ENCODE measurements at places on chromosomes 4 and X.

DNA sequence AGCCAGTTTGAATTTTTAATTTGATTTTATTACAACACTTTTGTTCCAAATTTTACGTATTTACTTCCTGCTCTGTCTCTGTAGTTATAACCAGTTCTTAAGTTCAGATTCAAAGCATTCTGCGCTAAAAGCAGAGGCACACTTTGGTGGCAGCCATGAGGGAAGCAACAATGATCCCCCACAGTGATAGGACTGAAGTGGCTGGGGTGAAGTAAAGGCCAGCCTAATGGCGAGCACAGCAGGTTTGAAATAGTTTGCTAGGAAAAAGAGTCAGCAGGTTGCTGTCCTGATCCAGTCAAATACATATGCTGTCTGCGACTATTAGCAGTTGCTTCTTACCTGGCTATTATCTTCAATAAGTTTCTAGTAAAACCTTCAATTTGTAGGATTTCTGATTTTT is 176.3 kb downstream of the RPA4 start:
- no peak for DNase-seq

DNA sequence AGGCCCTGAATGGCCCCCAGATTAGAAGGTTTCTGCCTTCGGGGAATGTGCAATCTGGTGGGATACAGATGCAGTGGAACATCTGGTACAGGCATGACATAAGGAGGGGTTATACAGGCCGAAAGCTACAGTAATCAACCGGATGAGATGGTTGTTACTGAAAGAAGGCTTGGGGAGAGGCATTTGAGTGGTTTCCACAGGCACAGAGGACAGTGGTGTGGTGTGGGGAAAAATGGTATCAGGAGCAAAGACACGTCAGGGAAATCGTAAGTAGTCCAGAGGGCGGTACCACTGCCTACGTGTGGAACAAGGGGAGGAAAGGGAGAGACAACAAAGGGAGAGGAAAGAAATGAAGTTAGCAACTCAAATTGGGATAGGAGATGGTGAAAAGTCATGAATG is 3.0 kb downstream of the PDLIM3 start:
- no peak for DNase-seq

- no peak for DNase-seq
Observed at GRCh38 chr4:185322803-185323202, 72.9 kb downstream of the LRP2BP start.

DNA sequence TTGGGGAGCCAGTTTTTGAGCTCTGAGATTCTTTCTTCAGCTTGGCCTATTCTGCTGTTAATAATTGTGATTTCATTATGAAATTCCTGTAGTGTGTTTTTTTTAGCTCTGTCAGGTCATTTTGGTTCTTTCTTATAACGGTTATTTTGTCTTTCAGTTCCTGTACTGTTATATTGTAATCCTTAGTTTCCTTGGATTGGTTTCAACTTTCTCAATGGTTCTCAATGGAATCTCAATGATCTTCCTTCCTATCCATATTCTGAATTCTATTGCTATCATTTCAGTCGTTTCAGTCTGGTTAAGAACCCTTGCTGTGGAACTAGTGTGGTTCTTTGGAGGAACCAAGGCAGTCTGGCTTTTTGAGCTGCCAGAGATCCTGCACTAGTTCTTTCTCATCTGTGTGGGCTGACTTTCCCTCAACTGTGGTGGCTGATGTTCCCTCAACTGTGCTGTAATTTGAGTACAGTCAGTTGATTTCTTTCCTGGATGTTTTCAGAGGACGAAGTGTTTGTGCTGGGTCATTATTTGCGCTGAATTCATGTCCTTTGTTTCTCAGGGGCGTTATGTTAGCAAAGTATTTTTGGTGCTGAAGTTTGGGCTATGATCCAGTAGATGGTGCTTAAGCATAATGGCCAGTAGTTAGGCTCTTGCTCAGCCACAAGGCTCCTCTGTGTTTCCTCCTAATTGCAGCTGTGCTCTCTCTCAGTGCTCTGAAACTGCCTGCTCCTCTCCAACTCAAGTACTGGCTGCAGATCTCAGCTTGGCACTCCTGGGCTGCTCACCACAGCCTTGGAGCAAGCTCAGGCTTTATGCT is 27.5 kb downstream of the ENPEP start:
- no peak for DNase-seq

DNA sequence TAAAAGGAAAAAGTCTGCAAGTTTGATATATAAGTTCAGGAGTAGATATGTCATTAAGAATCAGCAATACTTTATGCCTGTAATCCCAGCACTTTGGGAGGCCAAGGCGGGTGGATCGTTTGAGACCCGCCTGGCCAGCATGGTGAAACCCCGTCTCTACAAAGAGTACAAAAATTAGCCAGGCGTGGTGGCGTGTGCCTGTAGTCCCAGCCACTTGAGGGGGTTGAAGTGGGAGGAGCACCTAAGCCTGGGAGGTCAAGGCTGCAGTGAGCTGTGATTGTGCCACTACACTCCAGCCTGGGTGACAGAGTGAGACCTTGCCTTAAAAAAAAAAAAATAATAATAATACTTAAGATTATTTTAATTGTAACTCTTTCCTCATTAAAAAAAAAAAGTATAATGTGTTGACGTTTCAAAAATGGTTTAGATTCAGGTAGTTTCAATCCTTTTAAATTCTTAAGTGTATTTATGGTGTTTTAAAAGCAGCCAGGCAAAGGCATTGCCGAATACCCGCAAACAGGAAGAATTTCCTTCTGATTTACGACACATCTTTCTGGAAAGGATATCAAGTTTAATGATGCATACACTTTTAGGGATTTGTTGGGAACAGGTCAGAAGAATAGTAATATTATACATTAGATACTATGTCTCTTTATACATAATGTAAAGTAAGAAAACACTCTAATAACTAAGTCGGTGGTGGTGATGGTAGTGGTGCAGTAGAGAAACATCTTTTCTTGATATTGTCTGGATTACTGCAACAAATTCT is 80.9 kb downstream of the KDM6A start:
- no peak for DNase-seq

- DNase-seq: no peak
Observed at GRCh38 chr4:67522851-67523671, 22.2 kb downstream of the CENPC start.
